ENCODE measurements at places on chromosomes 11 and 22.

DNA sequence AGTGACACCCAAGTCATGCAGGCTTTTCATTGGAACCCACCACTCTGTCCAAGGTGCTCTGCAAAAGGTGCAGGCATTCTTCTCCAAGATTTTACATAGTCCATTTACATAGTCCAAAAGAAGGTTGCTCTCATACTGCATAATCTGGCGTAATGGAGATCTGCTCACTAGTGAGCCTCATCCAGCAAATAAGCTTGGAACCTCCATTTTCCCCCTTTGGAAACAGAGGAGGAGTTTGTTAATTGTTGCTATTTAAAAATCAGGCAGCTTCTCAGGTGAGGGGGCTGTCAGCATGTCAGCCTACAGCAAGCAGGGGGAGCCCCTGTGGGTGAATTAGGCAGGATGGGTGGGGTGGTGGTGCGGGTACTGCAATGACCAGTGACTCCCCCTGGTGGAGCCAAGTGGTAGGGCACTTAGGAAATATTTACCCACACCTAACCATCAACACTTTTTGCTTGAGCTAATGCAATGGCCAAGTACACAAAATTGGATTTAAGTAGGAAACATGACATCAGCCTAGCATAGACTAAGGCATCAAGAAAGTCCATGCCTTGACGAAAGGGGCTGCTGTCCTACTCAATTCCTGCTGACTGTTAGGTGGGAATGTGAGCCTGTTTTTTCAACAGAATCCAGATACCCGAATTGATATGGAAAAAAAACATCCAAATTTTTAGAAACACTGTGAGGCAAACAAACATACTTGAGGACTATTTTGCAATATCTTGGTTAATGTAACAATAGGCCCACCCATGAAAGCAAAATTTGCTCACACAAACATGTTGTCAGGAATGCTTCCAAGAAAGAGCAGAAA, 64.5 kb downstream of the AMBRA1 start:
- peak; percentile 78 for DNase-seq

DNA sequence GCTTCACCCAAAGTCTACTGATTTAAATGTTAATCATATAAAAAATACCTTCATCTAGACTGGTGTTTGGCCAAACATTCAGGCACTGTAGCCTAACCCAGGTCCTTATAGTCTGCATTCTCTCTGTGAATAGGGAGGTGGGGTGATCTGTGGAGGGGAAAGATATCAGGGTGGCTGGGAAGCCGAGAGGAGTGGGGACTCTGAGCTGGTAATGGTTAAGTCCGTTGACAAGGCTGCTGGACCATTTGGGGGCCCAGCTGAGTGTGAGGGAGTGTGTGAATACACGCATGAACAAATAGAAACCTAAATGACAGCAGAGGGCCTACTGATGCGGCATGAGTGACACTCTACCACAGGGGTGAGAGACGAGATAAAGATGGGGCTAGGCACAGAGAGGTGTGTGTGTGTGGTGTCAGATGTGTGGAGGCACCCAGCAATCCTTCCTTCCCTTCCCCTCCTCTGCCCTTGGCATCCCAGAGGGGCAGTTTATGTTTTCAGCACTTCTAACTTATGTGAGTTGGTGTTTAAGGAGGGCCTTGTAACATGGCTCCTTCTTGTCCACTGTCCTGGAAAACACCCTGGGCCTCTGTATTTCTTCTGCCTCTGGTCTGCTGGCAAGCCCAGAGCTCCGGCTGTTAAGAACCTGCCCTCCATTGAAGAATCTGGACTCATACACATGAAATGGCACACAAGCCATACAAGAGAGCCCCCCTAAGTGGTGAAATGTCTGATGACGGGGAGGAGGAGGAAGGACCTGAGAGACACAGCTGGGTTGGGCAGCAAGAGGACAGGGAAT, 249.1 kb upstream of the TBCEL start:
- DNase-seq = no peak

- no peak for DNase-seq
Measured at GRCh38 chr11:117107701-117108590, 9.7 kb upstream of the SIK3 start.

- DNase-seq = no peak
Measured at GRCh38 chr11:79482800-79483199, 42.0 kb upstream of the TENM4 start.

DNA sequence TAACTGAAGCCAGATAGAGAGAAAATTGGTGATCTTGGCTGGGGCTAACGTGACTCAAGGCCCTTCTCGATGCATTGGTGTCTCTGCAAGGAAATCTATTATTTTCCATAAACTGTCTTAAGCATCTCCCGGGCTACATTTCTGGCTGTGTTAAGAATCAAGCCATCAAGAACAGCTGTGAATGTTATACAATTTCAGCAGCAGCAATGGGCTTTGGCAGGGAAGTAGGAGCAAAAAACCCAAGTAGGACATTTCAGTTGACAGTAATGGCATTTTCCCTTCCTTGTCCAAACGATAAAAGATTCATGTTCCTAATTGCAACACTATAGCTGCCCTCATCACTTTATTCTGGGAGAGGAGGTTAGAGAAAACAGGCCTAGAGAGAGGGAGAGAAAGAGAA, 335.0 kb downstream of the CADM1 start:
- DNase-seq = no peak

- DNase-seq = no peak
Measured at GRCh38 chr11:116384876-116385275, 387.9 kb downstream of the BUD13 start.

GRCh38 chr22:49751966-49752597, 75.6 kb downstream of the BRD1 start:
- DNase-seq = no peak

Measured in stimulated activated CD4-positive, alpha-beta T cell treated with anti-CD3 and anti-CD28 coated beads, Interleukin-2, amount 100 ng/mL, for 24 hours (primary cell).